ENCODE measurements at places on chromosomes 2 and 18.

- DNase-seq = no peak
Measured at GRCh38 chr2:204673877-204674276, 128.6 kb downstream of the PARD3B start.

GRCh38 chr2:12451726-12452125 is 265.0 kb upstream of the TRIB2 start:
- no peak for DNase-seq

- no peak for DNase-seq
Measured at GRCh38 chr2:133768658-133769435, 200.6 kb upstream of the NCKAP5 start.

GRCh38 chr2:16214861-16215260 is 274.5 kb downstream of the MYCN start:
- DNase-seq = no peak

- no peak for DNase-seq
Measured at GRCh38 chr2:227849906-227850305, 21.5 kb upstream of the DAW1 start.

DNA sequence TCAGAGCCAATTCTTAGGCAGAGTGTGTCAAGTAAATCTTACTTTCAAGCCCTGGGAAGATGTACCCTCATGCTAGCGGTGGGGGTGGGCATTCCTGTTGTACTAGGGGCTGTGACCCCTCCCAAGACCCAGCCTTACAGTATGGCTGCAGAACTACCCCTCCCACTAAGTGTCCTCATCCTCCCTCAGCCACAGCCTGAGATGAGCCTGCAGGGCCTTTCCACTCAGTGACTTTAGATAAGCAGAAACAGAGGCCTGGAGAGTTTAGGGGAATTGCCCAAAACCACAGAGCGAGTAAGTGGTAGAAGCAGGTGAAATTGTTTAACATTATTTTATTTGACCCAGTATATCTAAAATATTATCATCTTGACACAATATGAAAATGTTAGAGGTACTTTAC is 36.6 kb downstream of the TTC32 start:
- DNase-seq = no peak

DNA sequence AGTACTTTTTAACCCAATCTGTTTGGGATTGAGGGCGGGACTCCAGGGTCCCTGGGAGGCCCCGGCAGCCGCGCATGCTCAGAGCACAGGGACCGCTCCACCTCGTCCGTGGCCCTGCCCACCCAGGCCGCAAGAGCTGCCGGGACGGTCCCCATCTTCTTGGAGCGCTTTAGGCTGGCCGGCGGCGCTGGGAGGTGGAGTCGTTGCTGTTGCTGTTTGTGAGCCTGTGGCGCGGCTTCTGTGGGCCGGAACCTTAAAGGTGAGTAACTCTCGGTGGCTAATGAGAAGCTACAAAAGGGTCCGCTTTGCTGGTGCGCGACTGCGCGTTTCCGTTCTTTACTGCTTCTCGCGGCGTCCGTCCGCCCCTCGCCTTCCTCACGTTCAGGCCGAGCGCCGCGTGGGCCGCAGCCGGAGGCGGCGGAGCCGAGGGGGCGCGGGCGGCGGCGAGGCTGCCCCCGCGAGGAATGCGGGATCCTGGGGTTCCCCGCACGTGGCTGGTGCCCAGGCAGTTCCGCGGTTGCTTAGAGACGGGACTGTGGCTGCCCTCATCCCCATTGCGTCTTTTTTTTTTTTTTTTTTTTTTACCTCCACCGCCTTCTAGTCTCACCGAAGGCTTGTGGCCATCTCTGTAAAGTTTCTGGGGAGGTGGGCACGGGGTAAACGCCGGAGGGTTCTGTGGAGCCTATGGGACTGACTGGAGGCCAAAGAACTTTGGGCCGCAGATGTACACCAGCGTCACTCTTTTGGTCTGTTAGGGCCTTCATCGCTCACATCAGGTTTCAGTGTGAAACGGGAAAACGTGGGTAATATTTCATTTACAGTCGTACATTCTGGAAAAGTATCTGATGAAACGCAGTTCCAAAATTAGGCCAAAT is at the start of gene SSB:
Gene SSB (plus strand): TSS at position 154 of the 875 bp plus-strand sequence. CDS start 2,090 bp downstream, outside the sequence.
- DNase-seq = peak; percentile 86
